ENCODE measurements at places on chromosomes 11 and 22. TPM values are rescaled to one million over a fixed set of nuclear protein-coding genes. Genes with fewer than 3 reads are reported as not detected.

- no peak for DNase-seq
Observed at GRCh38 chr22:39953101-39953500, 7.1 kb upstream of the TMA7B start.

- DNase-seq, result peak; percentile 11
Observed at GRCh38 chr11:126328938-126329643, 25.2 kb downstream of the DCPS start.

GRCh38 chr11:102729849-102730815 lies 5.4 kb upstream of the MMP8 start:
- DNase-seq, result no peak

The KRTAP5-8 gene
- total RNA-seq, result not detected
